ENCODE measurements at places on chromosomes 1 and 21.

GRCh38 chr1:114033216-114033706, 54.0 kb downstream of the OLFML3 start:
- DNase-seq: peak; percentile 26

DNA sequence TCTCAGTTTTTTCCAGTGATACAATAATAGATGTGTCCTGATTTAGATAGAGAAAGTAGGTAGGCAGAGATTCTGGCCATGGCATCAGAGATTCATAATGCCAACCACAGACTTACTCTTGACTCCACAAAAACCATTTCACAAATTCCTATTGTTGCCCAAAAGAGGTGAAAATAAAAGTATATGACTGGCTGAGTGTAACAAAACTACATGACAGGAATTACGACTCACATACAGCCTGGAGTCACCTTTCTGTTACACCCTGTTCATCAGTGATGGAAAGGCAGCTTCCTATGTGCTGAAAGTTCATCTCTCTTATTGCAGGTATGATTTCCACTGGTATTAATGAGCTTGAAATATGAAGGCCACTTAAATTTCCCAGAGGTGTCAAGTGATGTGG, 72.3 kb downstream of the MPZL1 start:
- no peak for DNase-seq

GRCh38 chr1:9238134-9238533, 3.6 kb downstream of the H6PD start:
- DNase-seq: no peak

DNA sequence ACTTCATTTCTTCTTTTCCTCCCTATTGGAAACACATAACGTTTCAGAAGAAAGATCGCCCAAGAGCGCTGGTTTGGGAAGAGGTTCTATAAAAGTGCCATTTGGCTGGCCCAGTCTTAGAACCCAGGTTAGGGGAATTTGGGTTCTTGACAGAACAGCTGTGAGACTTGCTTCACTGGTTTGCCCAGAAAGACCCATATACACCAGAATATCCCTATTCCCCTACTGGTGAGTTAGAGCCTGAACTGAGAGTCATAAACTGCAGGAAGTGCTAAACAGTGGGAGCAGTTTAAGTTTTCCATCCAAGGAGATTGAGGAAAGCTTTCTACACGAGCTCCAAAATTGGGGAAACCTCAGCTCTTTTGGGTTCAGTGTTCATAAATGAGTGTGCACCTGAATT, 275.2 kb downstream of the VAV3 start:
- no peak for DNase-seq

DNA sequence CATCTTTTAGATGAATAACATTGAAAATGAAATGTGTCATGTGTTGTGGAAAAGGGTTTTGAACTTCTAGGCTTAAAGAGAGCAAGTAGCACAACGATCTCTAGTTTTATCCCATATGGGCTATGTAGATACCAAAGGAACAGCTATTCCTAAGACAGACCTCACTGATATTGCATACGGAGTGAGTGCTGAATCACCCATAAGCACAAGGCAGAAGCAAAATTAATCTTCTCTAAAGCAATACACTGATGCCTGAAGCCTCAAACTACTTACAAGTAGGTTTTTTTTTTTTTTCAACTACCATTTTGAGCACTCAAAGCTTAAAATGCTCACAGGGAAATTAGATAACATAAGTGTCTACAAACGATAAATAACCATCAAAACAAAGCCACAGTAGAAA, 5.0 kb upstream of the KMO start:
- no peak for DNase-seq

GRCh38 chr1:26352338-26352679, 1.6 kb downstream of the CRYBG2 start:
- no peak for DNase-seq

GRCh38 chr1:6269720-6270400, 9.0 kb upstream of the GPR153 start:
- DNase-seq: no peak

DNA sequence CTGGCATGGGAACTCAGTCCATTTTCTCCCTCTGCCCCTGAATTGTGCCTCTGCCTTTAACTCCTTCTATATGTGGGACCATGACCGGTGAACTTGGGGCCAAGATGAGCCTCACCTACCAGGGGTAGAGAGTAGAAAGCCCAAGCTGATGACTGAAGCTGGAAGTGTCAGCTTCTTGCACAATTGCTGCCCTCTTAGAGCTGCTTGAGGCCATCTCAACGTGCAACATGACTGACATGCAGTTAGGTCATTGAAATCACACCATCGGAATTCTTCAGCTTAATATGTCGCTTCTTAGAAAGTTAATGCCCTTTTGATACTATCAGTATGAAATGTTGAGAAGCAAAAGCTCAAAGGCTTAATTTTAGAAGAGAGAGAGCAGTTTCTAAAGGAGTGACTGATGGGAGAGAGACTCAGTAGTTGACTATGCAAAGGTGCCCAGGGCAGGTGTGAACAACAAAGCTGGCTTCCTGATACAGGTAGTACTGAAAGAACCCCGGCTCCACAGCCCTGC, 89.4 kb upstream of the UBE2U start:
- DNase-seq: no peak

GRCh38 chr1:10973552-10973951, 38.9 kb upstream of the TARDBP start:
- DNase-seq: peak; percentile 63

DNA sequence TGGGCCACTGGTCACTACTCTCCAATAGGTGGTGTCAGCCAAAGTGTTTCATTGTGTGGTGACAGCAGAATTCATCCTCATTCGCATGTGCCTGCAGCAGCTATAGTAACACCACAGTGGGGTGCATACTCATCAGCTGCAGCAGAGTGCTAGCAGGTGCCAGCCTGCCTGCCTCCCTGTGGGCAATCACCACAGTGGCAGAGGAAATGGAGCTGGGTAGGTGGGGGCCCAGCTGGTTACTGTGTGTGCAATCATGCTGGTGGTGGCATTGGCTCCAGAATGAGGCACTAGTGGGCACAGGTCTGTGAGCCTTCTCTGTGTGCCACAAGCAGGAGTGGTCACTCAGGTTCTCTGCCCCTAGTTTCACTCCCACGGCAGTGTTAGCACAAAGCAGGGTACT, 579.2 kb downstream of the PTPRC start:
- no peak for DNase-seq

DNA sequence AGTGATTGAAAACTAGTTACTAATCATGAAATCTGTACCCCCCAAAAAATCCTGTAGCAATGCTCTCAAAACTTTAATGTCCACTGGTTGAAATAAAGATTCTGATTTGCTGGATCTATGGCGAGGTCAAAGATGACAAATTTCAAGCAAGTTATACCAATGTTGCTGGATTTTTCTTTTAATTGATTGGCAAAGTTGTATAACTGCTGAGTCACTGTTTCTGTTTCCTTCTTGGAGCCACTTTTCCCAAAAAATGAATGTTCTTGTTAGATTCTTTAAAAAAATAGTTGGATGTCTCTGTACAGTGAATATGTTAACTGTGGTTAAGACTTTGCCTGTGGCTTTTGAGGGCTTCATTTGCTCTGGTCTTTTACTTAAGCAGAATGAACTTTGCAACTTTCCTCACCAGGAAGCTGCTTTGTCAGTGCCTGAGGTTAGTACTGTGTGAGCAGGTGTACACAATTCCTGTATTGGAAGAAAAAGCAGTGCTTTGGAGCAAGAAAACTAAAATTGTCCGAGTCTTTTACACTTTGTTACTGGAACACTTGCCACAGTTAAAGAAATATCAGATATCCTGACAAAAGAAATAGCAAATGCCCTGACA, 1211.9 kb downstream of the MRPL39 start:
- no peak for DNase-seq

DNA sequence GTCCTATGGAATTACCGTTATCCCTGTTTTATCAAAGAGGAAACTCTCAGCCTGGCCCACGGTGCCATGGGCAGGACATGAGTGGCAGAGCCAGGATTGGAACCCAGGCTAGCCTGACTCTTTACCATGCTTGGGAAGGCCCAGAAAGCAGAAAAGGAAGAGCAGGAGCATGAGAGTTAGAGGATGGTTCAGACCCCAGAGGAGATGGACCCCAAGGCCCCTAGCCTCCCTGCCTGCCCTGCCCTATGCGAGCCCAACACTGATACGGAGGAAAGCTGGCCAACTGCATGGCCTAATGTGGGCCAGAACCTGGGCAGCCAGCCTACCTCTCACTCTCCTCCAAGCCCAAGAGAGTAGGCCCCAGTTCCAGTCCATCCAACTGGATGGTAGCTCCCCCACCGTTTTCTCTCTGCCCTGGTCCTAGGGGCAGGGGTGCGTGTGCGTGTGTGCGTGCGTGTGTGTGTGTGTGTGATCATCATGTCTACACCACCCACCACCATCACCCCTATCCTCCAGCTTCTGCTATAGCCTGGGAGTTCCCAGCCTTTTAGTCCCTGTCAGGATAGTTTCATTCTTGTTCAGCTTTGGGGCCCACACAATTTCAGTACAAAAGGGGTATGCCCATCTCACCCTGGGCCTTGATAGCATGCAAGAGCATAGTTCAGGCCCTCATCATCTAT, 15.4 kb upstream of the MEX3A start:
- no peak for DNase-seq

GRCh38 chr21:19228226-19228625, 824.6 kb upstream of the TMPRSS15 start:
- DNase-seq: no peak

DNA sequence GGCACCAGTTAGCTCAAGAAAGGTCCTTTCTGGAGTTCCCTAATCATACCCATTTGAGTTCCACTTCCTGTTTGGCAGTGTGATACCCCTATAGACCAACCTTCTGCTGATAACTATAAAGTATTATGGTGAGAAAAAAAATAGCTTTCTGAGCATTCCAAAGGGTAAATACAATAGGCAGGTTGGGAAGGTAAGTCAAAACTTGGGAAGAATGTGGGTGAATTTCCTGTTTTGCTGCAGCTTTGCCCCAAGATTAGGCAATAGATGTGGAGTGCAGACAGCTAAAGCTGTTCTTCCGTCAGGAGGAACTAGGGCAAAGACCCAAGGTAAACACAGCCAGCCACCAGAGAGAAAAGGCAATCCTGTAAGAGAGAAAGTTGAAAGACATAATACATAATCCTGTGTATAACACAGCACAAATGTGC, 49.9 kb upstream of the GUCA2A start:
- DNase-seq: peak; percentile 12

DNA sequence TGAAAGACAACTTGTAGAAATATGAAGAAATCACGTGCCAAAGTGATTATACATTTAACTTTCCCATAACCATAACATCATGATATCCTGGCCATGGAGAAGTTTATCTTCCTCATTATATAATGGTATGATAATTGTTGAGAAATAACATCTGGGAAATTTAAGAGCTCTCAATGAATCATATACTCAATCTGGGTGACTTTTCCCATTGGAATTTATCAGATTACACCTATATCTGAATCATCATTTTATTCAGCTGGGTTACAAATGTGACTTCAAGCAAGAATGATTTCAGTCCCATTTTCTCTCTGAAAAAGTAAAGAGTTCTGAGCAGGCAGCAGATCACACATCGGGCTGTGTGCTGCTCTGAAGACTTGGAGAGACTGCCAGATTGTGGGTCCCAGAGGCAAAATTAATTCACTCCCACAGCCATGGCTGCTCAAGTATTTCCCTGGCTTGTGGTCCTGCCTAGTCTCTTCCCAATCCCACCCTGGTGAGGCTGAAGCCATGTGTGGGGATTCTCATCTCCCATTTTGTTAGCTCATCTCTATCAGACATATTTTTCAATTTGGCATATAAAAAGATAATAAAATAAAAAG, 278.0 kb downstream of the MRPL39 start:
- DNase-seq: peak; percentile 80

DNA sequence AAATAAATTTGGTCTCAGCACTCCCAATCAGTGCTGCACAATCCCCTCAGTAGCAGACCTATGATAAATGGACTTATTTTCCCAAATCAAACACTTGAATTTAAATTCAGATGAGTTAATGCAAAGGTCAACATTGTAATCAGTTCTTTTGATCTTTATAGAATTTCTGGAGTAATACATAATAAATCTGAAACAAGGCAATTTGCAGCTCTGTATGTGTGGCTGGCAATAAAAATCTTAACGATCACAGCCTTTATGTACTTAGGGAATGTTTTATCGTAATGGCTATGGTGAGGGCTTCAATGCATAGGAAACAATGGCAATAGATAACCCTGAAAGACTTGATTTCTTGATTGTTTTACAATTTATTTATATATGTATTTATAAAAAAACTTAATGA, 91.4 kb downstream of the GPATCH2 start:
- DNase-seq: no peak

DNA sequence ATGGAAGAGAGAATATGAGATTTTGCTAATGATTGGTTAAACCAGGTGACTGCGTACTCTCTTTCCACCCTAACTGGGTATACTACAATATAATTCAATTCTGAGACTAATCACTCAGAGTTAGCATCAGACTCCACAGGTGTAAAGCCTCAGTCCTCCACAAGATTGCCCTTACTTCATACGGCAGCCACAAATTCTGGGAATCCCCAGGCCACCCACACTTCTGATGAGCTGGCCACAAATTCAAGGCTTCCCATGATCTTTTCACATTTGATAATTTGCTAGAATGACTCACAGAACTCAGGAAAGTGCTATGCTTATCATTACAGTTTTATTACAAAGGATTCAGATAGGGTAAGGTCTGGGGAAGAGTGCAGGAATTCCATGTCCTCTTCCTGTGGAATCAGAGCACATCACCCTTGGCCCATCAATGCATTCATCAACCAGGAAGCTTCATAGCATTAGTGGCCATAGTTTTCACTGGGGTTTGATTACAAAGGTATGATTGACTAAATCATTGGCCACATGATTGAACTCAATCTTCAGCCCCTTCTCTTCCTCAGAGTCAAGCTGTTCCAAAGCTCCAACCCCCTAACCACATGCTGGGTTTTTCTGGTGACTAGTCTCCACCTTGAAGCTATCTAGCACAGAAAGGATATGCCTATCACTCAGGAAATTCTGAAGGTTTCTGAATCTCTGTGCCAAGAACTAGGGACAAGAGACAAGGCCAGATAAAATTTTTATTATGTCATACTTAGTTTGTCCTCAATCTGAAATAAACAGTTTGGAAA, 131.7 kb downstream of the HHIPL2 start:
- no peak for DNase-seq

DNA sequence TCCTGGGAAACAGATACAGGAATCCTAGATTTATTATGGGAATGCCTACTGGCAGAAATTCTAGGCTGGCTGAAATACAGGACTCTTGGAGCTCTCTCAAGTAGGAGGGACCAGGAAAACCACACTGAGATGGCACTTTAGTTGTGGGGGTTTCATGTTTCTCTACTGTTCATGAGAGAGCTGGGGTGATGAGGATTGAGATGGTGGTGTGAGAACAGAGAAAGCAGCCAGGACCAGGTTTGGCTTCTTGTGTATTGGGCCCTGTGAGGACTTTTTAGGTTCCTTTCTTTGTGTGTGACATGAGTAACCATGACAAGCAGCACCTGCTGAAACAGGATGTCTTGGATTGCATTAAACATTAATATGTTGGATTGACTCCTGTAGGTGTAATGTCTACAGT, 4.9 kb downstream of the ARID1A start:
- no peak for DNase-seq

GRCh38 chr1:3062616-3063378, 6.2 kb upstream of the PRDM16 start:
- no peak for DNase-seq

GRCh38 chr1:101196668-101197067, 40.2 kb upstream of the S1PR1 start:
- DNase-seq: no peak

GRCh38 chr1:24643363-24644099, 429 bp downstream of the SRRM1 start:
- DNase-seq: peak; percentile 38

All from AG08395 (cell line).